ENCODE measurements at places on chromosomes 16 and 17.

DNA sequence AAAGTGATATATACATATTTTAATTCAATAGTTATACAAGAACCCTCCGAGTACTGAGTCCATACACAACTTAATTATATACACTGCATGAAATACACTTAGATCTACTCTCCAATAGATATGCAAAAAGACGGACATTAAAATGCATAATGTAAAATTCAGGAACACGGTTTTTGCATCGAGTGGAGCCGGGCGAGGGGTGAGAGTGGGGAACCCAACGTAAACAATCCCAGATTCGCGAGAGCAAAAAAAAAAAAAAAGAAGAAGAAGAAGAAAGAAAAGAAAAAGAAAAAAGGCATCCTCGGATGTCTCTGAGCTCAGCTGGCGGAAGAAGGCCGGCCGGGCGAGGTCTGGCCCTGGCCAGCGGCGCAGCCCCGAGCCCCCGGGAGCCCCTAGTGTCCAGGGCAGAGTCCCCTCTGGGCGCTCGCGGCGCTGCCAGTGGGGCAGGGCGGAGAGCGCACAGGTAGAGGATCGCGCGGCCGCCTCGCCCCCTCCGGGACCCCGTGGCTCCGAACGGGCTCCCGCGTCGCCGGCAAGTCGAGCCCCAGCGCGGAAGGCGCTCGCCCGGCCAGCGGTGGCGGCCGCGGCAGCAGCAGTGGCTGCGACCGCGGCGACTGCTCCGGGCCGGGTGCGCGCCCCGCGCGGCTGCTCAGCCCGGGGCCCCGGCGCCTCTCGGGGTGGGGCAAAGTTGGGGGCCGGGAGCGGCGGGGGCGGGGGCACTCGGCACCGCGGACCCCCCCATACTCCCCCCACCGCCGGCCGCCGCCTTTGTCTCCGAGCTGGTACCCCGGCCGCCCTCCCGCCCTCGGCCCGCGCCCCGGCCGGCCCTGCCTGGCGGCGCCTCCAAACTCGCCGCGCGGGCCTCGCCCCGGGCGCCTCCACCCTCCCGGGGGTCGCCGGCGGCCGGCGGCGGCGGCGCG, 9.6 kb upstream of the ZFHX3 start:
- DNase-seq, result no peak

DNA sequence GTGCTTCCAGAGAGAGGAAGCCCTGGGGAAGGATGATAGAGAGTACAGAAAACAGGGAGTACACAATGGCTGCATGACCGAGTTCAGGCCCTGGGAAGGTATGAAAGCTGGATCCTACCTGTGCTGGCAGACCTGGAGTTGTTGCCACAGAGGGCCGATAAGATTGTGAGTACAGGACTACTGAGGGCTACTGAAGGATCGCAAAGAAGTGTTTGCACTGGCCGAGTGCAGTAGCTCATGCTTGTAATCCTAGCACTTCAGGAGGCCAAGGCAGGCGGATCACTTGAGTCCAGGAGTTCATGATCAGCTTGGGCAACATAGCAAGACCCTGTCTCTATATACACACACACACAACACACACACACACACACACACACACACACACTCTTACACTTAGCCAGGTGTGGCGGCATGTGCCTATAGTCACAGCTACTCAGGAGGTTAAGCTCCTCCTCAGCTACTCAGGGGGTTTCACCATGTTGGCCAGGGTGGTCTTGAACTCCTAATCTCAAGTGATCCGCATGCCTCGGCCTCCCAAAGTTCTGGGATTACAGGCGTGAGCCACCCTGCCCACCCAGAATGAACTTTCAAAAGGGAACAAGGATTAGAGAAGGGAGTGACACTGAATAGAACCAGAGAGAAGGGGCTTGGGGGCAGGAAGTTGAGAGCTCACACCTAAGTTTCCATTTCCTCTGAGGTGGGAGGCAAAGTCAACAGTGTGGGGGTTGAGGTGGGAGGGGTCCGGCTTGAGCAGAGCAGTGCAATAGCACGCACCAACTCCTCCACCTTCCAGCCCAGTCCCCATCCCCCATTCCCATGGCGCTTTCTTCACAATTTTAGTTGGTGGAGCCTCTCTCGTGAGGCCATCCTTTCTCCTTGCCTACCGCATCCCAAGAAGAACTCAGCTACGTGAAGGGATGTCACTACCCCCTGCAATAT, 7.5 kb downstream of the SCIMP start:
- DNase-seq, result no peak

GRCh38 chr17:4045487-4045886, 81.2 kb upstream of the ATP2A3 start:
- no peak for DNase-seq

- DNase-seq, result no peak
Observed at GRCh38 chr17:49993423-49994060, 1.5 kb downstream of the DLX3 start.

DNA sequence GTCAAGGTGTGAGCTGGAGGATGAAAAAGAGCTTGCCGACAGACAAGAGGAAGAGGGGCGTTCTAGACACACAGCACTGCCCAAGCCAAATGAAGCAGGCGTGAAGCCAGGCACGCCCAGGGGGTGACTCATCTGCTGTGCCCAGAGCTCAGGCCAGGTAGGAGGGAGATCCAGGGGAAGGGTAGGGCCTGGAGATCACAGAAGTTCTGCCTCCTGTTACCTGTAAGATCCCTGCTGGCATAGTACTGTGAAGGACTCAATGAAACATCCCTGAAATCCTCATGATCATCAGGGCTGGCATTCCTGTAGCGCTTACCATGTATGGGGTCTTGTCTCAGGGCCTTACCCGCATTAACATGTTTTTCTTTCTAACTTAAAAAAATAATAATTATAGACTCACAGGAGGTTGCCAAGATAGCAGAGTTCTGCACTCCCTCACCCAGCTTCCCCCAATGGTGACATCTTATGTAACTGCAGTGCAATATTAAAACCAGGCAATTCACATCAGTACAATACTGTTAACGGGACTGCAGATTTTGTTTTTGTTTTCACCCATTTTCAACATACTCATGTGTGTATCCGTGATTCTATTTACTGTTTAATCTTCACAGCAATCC, 158.6 kb downstream of the XYLT1 start:
- DNase-seq, result no peak

GRCh38 chr17:57357392-57357784, 101.1 kb downstream of the MSI2 start:
- no peak for DNase-seq

GRCh38 chr16:10862438-10862837, 14.6 kb upstream of the CIITA start:
- DNase-seq, result no peak

DNA sequence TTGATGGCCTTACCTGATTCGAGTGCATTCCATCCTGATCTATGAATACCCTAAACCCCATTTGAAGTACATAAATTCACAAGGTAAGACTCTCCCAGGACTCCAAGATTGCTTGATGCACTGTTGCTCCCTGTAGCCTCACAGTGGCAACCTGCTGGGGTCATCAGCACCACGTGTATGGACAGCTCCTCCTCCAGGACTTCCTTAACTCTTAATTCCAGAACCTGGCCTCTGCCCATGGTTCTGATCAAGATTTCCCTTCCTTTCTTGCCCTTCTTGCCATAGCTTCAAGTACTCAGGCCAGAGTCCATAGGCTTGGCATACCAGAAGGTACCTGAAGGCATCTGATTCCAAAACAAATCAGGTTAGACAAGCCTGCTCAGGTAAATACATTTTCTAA, 34.0 kb upstream of the NLK start:
- no peak for DNase-seq

DNA sequence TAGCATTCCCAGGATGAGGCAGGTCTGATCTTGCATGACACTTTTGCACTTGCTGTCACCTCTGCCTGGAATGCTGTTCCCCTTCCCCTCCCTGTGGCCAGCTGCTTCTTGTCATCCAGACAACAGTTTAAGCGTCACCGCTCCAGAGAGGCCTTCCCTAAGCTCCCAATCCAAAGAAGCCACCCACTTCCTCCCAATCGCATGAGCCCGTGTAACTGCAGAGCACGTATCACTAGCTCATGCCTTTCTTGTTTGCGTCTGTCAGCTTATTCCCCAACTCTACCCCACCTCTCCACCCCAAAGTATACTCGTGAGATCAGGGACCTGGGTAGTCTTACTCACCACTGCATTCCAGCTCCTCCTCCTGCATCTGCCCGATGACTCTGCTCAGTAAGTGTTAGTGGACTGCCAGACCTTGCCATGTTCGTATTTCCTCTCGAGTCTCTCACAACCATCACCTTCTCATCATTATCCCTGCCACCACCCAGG, 92.8 kb downstream of the GAS7 start:
- DNase-seq, result no peak

DNA sequence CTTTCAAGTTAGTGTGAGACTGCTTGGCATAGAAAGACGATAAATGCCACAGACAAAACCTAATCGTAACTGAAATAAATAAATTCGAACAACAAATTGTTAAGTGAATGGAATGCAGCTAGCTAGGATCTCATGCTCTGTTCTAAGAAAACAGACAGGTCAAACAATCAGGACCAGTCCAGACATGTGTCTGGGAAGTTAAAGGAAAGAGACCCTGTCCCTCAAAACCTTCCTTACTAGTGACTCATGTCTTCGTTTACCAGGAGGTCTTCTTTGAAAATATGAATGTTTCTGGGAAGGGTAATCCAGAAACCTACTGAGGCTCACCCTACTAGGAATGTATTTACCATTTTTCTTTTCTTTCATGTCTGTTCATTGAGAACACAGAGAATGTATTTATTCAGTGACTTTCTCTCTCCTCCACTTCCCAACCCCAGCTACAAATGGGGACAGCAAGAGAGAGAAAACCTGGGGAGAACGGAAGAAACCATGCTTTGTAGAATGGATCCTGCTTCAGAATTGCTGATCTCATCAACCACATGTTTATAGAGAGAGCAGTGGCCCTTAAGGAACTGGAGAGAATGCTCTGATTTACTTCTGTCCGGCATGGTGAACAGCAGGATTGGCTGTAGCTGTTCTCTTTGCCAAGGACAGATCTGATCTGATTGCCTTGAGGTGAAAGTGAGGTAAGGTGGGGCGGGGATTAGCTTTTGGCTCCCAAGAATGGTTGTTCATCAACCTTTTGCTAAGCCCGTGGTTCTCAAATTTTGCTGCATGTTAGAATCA, 39.4 kb upstream of the DHX8 start:
- no peak for DNase-seq

DNA sequence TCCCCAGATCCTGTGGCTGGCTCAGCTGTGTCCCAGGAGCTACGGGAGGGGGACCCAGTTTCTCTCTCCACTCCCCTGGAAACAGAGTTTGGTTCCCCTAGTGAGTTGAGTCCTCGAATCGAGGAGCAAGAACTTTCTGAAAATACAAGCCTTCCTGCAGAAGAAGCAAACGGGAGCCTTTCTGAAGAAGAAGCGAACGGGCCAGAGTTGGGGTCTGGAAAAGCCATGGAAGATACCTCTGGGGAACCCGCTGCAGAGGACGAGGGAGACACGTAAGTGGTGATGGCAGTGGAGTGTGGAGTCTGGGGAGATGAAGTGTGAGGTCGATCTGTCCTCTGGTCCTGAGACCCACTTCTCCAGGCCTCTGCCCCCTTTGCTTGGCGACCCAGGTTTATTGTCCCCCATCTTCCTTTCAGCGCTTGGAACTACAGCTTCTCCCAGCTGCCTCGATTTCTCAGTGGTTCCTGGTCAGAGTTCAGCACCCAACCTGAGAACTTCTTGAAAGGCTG, 585 bp downstream of the WRAP53 start:
- DNase-seq, result no peak

DNA sequence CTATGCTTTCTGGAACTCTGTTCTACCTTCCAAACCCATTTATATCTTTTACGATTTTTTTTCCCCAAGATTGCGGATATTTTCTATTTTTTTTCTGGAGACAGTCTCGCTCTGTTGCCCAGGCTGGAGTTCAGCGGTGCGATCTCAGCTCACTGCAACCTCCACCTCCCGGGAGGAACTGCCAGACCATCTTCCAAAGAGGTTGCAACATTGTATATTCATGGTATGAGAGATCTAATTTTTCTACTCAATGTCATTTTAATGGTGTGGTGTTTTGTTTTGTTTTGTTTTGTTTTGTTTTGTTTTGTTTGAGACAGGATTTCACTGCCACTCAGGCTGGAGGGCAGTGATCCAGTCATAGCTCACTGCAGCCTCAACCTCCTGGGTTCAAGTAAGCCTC, 8.5 kb upstream of the BMERB1 start:
- no peak for DNase-seq

DNA sequence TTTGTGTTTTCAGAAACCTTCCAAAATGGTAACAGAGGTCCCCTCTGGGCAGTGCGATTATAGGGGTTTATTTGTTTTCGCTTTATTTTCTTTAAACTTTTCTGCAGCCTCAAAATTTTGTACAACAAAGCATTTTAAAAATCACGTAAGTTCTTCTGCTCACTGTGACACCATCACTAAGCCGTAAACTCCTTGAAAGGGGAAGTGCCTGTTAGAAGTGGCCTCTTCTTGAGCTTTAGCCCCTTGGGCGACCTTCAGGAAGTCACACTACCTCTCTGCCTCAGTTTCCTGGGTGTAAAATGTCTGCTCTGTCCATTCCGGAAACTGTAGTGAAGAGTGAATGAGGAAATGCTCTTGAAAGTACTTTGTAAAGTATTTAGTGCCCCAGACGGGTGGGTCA, 26.6 kb downstream of the ARHGAP27 start:
- no peak for DNase-seq

- no peak for DNase-seq
Observed at GRCh38 chr17:46167267-46167666, 26.0 kb downstream of the KANSL1 start.

DNA sequence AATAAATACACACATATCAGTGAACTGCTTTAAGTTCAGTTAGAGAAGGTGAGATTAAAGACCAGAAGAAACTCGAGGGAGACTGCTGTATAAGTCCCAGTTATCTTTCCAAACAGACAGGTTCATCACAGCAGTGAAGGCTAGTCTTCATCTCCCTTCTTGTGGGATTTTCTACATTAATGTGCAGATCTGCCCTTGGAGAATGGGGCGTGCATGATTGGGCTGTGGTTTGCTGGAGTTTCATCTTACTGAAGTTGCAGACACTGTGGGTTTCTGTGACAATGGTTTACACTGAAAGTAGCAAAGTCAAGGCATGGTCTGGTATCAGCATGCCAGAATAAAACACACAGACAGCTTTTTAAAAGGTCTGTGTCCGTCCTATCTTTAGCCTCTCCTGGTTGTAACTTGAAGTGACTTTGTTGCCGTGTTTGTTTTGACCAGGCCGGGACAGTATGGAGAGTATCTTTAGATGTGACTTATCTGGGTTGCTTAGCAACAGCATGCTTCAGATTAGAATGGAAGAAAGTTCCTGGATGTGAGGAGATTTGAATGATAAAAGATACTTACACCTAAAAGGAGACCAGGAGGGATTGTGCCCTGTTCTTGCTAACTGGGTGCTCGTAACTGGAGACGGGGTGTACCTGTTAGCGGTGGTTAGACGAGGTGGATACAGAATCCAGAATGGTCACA, 16.1 kb downstream of the NAA60 start:
- no peak for DNase-seq

All from activated CD4-positive, alpha-beta T cell treated with anti-CD3 and anti-CD28 coated beads for 1 hour (primary cell).